Activated naive CD4-positive, alpha-beta T cell treated with anti-CD3 and anti-CD28 coated beads, Interleukin-2, amount 50 U/mL, for 72 hours (primary cell): ENCODE measurements at places on chromosomes 2 and 18. TPM values are rescaled to one million over a fixed set of nuclear protein-coding genes. Genes with fewer than 3 reads are reported as not detected.

The TOGARAM2 gene
- 0.36 TPM for total RNA-seq

The CNTNAP5 gene
- not detected for total RNA-seq

DNA sequence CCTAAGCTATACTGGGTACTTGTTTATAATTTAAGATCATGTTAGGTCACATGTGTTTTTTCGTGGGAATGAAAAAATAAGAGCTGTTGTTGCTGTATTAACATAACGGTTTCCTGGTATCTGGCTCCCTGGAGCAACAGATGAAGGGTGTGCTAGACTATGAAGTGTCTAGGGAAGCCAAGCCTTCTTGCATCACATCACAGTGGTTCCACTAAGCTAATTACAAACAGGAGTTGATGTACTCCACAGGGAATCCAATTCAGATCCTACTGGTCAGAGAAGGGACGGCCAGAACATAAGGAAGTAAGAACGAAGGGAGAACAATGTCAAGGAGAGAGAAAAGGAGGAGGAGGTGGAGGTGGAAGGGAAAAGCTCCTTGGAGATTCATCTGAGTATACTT is 193.0 kb upstream of the CYP26B1 start:
- no peak for DNase-seq

DNA sequence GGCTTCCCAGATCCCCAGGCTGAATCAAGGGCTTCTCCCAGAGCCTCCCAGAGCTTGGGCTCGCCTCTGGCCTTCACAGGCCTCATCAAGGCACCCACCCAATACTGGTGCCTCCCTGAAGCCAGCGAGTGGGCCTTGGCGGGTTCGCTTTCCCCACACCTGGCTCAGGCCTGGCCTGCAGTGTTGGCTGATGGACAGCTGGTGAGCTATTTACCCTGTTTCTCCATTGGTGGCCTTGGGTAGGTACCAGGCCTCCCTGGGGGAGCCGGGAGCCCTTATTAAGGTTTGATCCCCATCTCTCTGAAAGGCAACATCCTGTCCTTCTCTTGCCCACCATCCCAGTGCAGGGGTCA is 18.2 kb upstream of the DUSP2 start:
- DNase-seq = no peak

GRCh38 chr2:100818003-100818605 is 1.8 kb upstream of the NPAS2 start:
- no peak for DNase-seq

- no peak for DNase-seq
These were observed 16.2 kb downstream of the C2orf76 start for GRCh38 chr2:119350311-119350998.
